ENCODE measurements at places on chromosomes 3 and 15.

DNA sequence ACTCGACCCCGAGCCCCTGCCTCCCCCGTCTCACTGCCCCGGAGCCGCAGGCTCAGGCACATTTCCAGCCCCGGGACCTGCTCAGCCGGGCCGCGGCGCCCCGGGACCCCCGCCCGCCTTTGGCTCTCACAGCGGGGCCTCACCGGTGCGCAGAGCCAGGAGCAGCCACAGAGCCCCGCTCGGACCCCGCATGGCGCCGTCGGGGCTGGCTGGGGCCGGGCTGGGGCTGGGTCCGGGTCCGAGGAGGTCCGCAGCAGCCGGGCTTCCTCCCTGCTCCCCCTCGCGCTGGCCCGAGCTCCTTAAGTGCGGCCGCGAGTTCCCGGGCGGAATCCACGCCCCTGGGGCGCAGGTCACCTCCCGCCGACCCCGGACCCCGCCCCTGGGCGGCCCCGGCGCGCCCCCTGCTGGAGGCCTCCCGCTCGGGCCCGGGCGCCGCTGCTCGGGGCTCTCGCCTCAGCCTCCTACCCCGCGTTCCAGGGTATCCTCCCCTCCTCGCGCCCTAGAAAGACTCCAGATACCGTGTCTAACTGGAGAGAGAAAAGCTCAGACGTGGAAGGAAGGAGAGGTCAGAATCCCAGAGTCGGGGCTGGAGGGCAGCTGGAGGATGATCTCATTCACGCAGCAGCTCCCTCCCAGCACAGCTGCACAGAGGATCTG lies at the start of gene MELTF:
TSS of gene MELTF (minus strand) at position 307 of the 657 bp plus-strand sequence. CDS start at position 192, 115 bp downstream.
- no peak for DNase-seq

DNA sequence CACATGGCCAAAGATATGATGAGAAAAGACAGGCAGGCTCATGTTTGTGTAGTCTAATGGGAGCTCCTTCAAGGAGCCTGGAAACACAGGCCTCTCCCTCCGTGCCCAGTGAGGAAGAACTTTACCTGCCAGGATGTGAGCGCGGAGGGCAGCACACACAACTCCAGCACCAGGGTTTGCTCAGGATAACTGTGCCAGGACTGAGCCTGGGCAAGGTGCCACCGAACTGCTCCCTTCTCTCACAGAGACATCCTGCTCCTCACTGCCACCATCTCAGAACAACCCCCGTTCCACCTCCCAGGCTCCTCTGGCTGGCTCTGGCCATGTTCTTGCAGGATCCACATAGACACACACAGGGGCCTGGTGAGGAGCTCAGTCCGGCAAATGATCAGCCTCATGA lies 87.4 kb downstream of the NUP210 start:
- no peak for DNase-seq

GRCh38 chr3:134060561-134061385 lies 31.0 kb upstream of the SLCO2A1 start:
- DNase-seq, result no peak

DNA sequence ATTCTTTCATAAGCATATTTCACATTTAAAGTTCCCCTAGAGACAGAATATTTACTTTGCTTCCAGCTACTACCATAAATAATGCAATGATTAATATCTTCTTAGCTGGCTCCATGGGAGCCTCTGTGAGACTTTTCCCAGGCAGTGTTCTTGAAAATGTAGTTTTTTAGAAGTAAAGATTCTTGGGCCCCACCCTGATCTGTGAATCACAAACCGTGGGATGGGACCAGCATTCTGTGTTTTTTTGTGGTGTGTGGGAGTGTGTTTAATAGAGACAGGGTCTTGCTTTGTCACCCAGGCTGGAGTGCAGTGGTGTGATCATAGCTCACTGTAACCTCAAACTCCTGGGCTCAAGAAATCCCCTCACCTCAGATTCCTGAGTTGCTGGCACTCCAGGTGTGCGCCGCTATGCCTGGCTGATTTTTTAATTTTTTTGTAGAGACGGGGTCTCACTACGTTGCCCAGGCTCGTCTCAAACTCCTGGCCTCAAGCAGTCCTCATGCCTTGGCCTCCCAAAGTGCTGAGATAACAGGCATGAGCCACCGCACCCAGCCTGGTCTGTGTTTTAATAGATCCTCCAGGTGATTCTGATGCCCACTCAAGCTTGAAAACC lies 83.0 kb downstream of the KLHL25 start:
- DNase-seq, result no peak

DNA sequence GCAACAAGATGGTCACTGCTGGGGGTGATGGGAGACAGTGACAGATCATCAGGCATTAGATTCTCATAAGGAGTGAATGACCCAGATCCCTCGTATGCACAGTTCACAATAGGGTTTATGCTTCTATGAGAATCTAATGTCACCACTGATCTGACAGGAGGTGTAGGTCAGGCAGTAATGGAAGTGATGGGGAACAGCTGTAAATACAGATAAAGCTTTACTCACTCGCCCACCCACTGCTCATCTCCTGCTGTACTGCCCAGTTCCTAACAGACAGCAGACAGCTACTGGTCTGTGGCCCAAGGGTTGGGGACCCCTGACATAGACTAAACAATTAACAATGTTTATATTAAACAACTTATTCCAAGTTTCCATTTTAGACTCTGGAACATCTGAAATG lies 25.4 kb downstream of the IFT80 start:
- no peak for DNase-seq

Measured in astrocyte of the cerebellum (primary cell).